GM12891 (cell line): ENCODE measurements at places on chromosomes 7 and 10.

DNA sequence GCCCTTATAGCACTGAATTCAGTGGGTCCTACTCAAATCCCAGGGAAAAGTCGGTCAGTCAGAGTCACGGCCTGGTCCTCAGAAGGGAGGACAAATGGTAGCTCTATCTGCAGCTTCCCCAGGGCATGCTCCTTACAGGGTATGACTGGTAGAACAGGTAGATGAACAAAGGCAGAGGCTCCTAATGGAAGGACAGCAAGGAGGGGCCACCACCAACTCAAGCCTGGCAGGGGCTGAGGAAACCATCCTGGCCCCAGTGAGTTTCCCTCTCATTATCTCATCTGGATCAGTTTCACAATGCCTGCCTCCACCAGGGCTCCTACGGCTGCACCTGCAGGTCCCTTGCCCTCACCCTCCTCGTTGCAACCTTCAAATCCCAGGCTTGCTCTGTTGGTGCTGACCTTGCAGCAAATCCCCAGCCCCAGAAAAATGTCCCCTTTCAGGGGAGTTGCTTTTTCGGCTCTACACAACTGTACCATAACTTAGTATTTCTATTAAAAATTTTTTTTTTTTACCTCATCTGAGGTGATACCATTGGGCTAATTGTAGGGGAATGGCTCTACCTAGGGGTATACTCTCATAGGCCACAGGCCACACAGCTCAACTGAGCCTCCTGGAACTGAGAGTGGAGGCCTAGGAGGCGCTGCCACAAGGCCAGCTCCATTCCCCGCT is 2.4 kb upstream of the MYO1G start:
- DNase-seq, result no peak

DNA sequence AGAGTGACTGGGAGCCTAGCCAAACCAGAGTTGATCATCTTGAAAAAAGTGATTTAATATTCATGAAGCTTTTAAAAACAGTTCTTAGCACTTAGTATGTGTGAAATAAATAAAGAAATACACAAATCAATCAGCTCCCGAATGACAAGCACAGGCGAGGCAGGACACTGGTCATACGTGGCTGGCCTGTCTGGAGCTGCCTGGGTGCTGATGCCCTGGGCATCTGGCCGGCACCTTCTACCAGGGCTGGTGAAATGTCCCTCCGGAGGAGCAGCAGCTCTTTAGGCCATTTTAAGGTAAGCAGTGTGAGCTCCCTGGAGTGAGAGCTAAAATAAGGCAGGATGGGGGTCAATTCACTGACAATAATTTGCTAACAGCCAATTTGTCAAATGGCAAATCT is 23.7 kb downstream of the IL15RA start:
- DNase-seq, result no peak

DNA sequence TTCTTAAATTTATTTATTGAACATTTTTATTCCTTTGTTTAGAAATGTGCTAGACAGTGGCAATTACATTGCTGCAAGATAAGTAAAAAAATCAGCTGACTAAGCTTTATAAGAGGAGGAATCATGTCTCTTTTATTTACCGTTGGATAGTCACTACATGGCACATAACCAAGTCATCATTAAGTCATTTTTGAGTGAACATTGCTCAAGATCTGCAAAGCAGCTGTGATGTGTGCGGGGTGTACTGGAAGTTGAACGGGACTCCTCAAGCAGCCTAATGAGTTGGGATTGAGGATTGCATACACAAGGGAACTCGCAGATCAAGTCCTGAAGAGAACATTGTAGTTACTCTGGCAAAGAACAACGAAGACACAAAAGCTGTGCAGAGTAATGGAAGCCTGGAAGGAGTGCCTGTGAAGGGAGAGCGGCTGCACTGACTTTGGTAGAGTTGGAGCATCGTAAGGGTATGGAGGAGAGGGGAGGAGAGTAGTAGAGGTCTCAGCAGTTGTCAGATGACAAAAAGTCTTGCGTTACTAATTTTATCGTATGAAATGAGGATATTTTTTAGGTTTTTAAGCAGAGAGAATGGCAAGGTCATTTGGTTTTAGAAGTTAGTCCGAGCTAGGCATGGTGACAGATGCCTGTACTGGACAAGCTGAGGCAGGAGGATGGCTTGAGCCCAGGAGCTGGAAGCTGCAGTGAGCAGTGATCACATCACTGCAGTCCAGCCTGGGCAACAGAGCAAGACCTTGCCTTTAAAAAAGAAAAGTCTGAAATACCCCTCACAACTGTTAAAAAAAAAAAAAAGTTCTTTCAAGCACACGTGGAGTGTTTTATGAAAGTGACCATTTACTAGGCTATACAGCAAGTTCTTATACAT is 95.1 kb downstream of the BMPR1A start:
- no peak for DNase-seq

GRCh38 chr7:76057813-76058145 is 9.9 kb downstream of the MDH2 start:
- no peak for DNase-seq

DNA sequence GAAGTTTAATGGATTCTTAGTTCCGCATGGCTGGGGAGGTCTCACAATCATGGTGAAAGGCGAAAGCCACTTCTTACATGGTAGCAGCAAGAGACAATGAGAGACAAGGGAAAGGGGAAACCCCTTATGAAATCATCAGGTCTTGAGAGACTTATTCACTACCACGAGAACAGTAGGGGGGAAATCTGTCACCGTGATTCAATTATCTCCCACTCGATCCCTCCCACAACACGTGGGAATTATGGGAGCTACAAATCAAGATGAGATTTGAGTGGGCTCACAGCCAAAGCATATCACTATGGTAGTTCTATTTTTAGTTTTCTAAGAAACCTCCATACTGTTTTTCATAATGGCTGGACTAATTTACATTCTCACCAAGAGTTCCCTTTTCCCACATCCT is 36.7 kb downstream of the SPAM1 start:
- no peak for DNase-seq

GRCh38 chr10:60944058-60944909 is at the start of gene RHOBTB1:
Gene RHOBTB1 (minus strand): TSS chr10:60944185. CDS start chr10:60911542, 32,643 bp downstream.
- peak; percentile 31 for DNase-seq

GRCh38 chr7:100127866-100128636 is 1.3 kb downstream of the MBLAC1 start:
- DNase-seq, result no peak

GRCh38 chr7:105820363-105821066 is 55.9 kb downstream of the ATXN7L1 start:
- no peak for DNase-seq

- DNase-seq, result no peak
Observed at GRCh38 chr7:139054101-139054500, 18.3 kb upstream of the ZC3HAV1L start.

GRCh38 chr7:155692317-155692716 is 47.9 kb downstream of the RBM33 start:
- DNase-seq, result no peak

- DNase-seq, result no peak
Observed at GRCh38 chr10:47406870-47407691, 23.0 kb upstream of the ZNF488 start.

- no peak for DNase-seq
Observed at GRCh38 chr10:26386781-26387180, 51.4 kb upstream of the APBB1IP start.

DNA sequence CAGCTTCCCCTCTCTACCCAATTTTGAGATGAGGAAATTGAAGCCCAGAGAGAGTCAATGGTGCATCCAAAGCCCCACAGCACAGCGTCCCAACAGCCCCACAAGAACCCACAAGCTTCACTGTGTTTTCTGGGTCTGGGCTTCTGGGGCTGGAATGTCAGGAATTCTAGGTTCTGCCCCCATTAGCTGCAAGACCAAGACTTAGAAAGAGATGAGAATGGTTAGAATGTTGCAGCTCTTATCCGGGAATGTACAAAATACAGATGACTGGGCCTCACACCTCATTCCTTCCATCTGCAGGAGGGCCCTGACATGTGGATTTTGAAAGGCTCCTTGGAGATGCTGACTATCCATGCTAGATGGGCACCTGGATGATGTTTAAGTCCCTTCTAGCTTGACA is 6.0 kb upstream of the SGPL1 start:
- DNase-seq, result no peak

- no peak for DNase-seq
Observed at GRCh38 chr7:77157446-77157845, 35.0 kb downstream of the CCDC146 start.
